Ascending aorta (tissue), 2 donors: ENCODE measurements at places on chromosomes 16 and 17.

DNA sequence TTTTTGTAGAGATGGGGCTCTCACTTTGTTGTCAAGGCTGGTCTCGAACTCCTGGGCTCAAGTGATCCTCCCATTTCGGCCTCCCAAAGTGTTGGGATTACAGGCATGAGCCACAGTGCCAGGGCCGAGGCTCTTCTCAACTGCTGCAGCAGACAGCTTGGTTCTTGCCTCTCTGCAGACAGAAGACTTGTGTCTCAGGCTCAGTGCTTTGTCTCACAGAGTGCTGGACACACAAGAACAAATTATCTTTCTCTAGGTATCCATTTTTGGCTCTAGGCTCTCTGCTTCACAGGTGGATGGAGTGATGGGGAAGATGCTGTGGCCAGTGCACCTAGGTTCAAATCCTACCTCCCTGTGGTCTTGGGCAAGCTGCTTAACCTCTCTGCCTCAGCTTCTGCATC, 80.8 kb upstream of the RNU2-1 start:
- no peaks in the 10 kb centered on the region for H3K36me3 ChIP-seq
- no peak overlapping the region for H3K4me3 ChIP-seq
- no peak overlapping the region for H3K27ac ChIP-seq
- no peaks in the 10 kb centered on the region for H3K4me1 ChIP-seq
- no peaks in the 10 kb centered on the region for H3K27me3 ChIP-seq

DNA sequence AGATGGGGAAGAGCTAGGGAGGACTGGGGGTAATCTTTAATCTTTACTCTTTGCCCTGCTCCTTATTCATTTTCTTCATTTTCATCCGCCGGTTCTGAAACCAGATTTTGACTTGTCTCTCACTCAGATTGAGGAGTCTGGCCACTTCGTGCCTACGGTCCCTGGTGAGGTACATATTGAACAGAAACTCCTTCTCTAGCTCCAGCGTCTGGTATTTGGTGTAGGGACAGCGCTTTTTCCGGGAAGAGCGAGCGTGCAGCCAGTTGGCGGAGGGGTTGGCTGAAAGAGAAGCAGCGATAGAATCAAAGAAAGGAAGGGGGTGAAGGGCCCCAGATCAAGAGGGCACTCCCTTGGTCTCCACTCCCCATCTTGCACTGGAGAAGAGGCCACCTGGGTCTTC, 3.3 kb downstream of the HOXB9 start:
- no peaks in the 10 kb centered on the region for H3K36me3 ChIP-seq
- no peak overlapping the region for H3K27ac ChIP-seq
- peaks cover 26% of the 10 kb centered on the region for H3K4me1 ChIP-seq
- no peak for DNase-seq
- no peak overlapping the region for H3K4me3 ChIP-seq

DNA sequence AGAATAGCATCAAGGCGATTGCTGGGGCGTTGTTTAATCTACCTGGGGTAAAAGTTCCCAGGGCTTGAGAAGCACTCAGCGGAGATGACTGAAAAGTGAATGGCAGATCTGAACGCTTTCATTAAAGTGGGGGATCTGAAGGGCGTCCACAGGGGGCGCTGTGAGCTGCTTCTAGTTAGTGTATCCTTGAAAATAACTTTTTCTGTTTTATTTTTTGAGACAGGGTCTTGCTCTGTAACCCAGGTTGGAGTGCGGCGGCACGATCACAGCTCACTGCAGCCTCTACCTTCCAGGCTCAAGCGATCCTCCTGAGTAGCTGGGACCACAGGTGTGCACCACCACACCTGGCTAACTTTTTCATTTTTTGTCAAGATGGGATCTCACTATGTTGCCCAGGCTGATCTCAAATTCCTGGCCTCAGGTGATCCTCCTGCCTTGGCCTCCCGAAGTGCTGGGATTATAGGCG, 360.4 kb downstream of the SEC14L1 start:
- no peaks in the 10 kb centered on the region for H3K4me1 ChIP-seq
- no peak overlapping the region for H3K27ac ChIP-seq
- DNase-seq, result no peak
- H3K36me3 ChIP-seq, result peaks cover 11% of the 10 kb centered on the region
- no peaks in the 10 kb centered on the region for H3K27me3 ChIP-seq

- DNase-seq, result peak; percentile 51
- peak overlapping the region; percentile 92 for H3K27ac ChIP-seq
- peak overlapping the region; percentile 79 for H3K4me3 ChIP-seq
- peaks cover 43% of the 10 kb centered on the region for H3K36me3 ChIP-seq
- no peaks in the 10 kb centered on the region for H3K27me3 ChIP-seq
- H3K4me1 ChIP-seq, result peaks cover 16% of the 10 kb centered on the region
Measured at GRCh38 chr17:4940555-4941318, 669 bp downstream of the RNF167 start.

- DNase-seq, result no peak
- no peaks in the 10 kb centered on the region for H3K36me3 ChIP-seq
- no peaks in the 10 kb centered on the region for H3K27me3 ChIP-seq
- no peaks in the 10 kb centered on the region for H3K4me1 ChIP-seq
- no peak overlapping the region for H3K27ac ChIP-seq
- no peak overlapping the region for H3K4me3 ChIP-seq
Measured at GRCh38 chr17:15268461-15268860, 3.3 kb upstream of the PMP22 start.

GRCh38 chr17:28295677-28296578, 23.1 kb upstream of the TMEM97 start:
- no peaks in the 10 kb centered on the region for H3K27me3 ChIP-seq
- H3K36me3 ChIP-seq, result no peaks in the 10 kb centered on the region
- DNase-seq, result no peak

GRCh38 chr16:68646953-68647659, 2.0 kb downstream of the CDH3 start:
- H3K4me3 ChIP-seq, result no peak overlapping the region
- H3K36me3 ChIP-seq, result no peaks in the 10 kb centered on the region
- H3K27me3 ChIP-seq, result peaks cover 10% of the 10 kb centered on the region

DNA sequence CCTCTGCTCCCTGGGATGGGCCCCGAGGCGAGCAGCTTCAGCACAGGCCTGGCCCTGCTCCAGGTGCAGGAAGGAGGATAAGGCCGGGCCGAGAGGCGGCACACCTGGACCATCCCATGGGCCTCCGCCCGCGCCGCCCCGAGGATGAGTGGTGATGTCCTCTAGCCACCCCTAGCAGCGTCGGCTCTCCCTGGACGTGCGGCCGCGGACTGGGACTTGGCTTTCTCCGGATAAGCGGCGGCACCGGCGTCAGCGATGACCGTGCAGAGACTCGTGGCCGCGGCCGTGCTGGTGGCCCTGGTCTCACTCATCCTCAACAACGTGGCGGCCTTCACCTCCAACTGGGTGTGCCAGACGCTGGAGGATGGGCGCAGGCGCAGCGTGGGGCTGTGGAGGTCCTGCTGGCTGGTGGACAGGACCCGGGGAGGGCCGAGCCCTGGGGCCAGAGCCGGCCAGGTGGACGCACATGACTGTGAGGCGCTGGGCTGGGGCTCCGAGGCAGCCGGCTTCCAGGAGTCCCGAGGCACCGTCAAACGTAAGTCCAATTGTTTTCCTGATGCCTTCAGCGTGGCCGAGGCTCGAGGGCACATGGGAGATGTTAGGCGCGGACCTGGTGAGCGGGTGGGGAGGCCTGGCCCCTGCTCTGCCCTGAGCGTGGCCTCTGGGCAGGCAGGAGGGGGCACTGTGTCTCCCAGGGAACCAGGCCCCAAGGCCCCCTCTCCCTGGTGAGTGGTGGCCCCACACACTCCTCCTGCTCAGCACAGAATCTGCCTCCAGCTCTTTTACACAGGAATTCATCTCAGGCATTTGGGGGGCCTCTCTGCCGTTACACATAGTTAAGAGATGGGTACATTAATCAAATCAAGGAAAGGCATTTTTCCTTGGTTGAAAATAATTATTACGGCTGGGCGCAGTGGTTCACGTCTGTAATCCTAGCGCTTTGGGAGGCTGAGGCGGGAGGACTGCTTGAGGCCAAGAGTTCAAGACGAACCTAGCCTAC, 855 bp downstream of the TMEM204 start:
- no peaks in the 10 kb centered on the region for H3K27me3 ChIP-seq
- no peak for DNase-seq
- H3K36me3 ChIP-seq, result peaks cover 38% of the 10 kb centered on the region

DNA sequence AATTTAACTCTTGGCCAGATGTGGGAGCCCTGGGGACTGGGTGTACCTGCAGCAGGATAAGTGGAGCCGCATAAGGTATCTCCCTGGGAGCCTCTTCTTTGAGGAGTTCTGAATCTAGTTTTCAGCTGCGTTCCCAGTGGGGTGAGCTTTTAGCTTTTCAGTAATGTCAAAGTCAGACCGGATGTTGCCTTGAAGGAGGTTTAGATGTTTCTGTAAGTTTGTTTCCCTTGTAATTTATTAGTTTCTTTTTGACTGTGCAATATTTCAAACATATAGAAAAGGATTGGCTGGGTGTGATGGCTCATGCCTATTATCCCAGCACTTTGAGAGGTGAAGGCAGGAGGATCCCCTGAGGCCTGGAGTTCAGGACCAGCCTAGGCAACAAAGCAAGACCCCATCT, 98.6 kb upstream of the EEF2KMT start:
- H3K4me1 ChIP-seq, result no peaks in the 10 kb centered on the region
- no peak for DNase-seq
- H3K27me3 ChIP-seq, result no peaks in the 10 kb centered on the region
- no peak overlapping the region for H3K27ac ChIP-seq
- no peaks in the 10 kb centered on the region for H3K36me3 ChIP-seq

GRCh38 chr16:23279721-23280153, 22.4 kb upstream of the SCNN1B start:
- no peak overlapping the region for H3K27ac ChIP-seq
- DNase-seq, result no peak
- H3K36me3 ChIP-seq, result no peaks in the 10 kb centered on the region
- no peaks in the 10 kb centered on the region for H3K4me1 ChIP-seq
- H3K4me3 ChIP-seq, result no peak overlapping the region
- no peaks in the 10 kb centered on the region for H3K27me3 ChIP-seq

- H3K27ac ChIP-seq, result no peak overlapping the region
- H3K27me3 ChIP-seq, result no peaks in the 10 kb centered on the region
- no peak overlapping the region for H3K4me3 ChIP-seq
- H3K36me3 ChIP-seq, result no peaks in the 10 kb centered on the region
Measured at GRCh38 chr17:34763728-34764665, 184.6 kb downstream of the TMEM132E start.

DNA sequence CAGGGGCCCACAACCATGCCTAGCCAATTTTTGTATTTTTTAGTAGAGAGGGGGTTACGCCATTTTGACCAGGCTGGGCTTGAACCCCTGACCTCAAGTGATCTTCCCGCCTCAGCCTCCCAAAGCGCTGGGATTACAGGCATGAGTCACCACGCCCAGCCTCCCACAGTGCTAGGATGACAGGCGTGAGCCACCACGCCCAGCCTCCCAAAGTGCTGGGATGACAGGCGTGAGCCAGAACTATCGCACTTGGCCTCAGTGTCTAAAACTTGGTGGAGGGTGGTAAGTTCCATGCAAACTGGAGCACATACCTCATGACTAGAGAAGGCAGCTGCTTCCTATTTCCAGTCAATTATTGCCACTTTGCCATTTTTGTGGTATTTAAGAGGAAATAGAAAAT, 7.1 kb downstream of the HSD17B2 start:
- no peak overlapping the region for H3K27ac ChIP-seq
- H3K4me1 ChIP-seq, result no peaks in the 10 kb centered on the region
- H3K36me3 ChIP-seq, result no peaks in the 10 kb centered on the region
- no peak for DNase-seq
- no peak overlapping the region for H3K4me3 ChIP-seq
- H3K27me3 ChIP-seq, result no peaks in the 10 kb centered on the region

GRCh38 chr16:30142672-30143346, 19.8 kb upstream of the MAPK3 start:
- no peaks in the 10 kb centered on the region for H3K27me3 ChIP-seq
- no peaks in the 10 kb centered on the region for H3K4me1 ChIP-seq
- no peak overlapping the region for H3K4me3 ChIP-seq
- H3K27ac ChIP-seq, result no peak overlapping the region

DNA sequence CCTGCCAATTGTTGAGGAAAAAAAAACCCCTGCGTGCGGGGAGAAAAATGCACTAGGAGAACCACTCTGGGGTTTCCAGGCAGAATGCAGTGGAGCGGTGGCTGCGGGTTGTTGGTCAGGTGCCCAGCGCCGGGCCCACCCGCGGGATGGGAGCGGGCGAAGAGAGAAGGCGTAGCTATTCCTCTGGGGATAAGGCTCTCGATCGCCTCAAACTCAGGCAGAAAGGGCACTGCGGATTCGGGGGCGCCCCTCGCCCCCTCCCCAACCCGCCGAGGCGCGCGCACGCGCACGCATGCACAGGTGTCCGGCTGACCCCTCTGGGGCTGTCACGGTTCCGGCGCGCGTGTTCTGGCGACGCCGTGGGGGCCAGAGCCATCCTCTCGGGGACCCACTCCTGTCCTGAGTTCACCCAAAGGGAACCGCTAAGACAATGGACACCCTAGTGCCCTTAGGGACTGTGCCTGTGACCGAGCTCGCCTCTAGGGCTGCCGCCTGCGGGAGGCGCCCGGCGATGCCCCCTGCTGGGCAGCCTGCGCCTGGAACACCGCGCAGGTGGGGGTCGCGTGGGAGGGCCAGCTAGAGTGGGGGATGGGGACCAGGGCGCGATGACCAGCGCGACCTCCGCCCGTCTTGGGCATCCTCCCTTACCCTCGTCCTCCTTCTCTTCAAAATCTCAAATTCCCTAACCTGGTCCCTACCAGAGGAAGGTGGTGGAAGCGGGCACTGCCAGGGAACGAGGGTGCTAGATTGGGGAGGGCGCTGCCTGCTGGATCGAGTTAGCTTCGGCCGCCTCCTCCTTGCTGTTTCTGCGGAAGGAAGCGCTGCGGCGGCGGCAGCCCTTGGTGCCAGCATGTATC, 14.4 kb upstream of the CBX8 start:
- DNase-seq, result no peak
- H3K4me3 ChIP-seq, result no peak overlapping the region
- peaks cover 44% of the 10 kb centered on the region for H3K4me1 ChIP-seq

GRCh38 chr17:29005936-29006511, at the start of gene SEZ6:
Gene SEZ6 (minus strand): TSS chr17:29006033. CDS start chr17:29005869, 164 bp downstream.
- peak; percentile 75 for DNase-seq
- no peak within 1 kb of the TSS for H3K4me3 ChIP-seq
- no peaks in the 10 kb centered on the region for H3K4me1 ChIP-seq
- no peaks in the 10 kb centered on the region for H3K36me3 ChIP-seq
- peaks cover 8% of the 10 kb centered on the region for H3K27me3 ChIP-seq
- H3K27ac ChIP-seq, result no peak within 1 kb of the TSS

DNA sequence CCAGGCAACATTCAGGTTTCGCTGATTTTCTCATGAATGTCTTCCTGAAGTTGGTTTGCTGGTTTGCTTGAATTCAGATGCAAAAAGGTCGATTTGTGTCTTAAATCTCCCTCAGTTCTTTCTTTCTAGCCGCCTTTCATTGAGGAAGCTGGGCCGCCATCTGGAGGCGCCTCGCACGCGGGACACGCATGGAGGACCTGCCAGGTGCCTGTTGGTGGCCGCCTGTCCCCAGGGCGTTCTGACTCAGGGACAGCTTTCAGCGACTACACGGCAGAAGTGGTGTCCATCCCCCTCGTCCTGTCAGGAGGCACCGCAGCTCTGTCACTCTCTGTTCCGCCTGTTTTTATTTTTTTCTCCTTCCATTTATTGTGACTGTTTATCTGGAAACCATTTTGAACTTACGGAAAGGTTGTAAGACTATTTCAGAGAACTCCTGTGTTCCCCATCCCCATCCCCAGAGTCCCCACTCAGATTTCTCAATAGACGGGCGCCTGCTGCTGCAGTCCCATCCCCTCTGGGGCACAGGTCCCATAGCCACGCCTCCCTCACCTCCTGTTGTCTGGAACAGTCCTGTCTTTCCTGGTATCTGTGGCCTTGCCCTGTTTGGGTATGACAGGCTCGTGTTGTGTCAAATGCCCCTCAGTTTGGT, 33.2 kb downstream of the COX4I1 start:
- DNase-seq, result no peak
- no peaks in the 10 kb centered on the region for H3K36me3 ChIP-seq
- no peak overlapping the region for H3K4me3 ChIP-seq
